ENCODE measurements at places on chromosomes 6 and 20.

DNA sequence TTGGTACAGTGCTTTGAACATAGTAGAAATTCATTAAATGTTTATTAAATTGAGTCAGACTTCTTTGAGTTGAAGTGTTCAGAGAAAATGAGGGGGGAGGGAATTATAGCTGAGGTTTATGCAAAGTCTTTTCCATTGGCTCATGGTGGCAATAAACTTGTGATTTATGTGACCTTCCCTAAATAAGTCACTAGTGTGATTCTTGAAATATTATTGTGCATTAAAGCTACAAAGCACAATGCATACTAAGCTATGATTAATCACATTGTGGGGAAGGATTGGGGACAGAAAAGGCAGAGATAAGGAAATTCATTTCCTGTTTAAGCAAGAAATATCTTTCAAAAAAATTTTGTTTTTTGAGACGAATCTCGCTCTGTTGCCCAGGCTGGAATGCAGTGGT lies 877.5 kb downstream of the TFAP2A start:
- no peak for DNase-seq

GRCh38 chr6:113856625-113857555 lies at the start of gene MARCKS:
MARCKS (plus strand) TSS chr6:113857345; CDS start chr6:113857746, 401 bp downstream.
- peak; percentile 51 for DNase-seq

GRCh38 chr6:124479991-124480430 lies 482.2 kb upstream of the RNF217 start:
- no peak for DNase-seq

DNA sequence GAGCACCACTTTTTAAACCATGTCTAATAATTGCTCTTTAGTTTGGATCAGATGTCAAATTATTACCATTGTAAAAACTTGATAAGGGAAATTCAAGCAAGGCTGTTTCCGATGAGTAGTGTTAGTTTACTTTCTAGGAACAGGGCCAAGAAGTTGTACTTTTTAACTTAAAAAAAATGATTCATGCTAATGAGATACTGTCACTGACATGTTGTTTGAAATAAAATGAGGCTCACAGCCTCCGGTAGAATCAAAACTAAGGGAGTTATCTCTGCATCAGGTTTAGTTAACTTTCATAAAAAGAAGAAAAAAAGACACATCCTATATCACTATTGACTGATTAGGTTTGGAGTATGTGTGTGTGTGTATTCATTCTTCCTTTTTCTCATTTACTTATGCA lies 55.2 kb upstream of the SUPT3H start:
- no peak for DNase-seq

DNA sequence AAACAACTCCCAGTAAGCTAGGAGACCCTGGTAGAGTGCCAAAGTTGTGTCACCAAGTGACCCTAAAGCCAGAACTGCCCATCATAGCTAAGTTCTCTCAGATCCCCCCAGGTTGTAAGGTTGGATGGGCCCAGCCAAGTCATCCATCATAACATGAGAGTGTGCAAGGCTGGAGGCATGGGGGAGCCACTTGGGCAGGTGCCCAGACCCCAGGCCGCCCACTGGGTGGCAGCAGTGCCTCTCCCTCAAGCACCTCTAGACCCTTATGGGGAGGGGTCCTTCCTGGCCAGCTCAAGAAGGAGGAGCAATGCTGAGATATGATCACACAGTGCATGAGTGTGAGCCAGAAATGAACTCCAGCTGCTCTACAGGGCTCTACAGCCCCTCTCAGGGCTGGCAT lies 154.5 kb downstream of the MYLK4 start:
- no peak for DNase-seq

DNA sequence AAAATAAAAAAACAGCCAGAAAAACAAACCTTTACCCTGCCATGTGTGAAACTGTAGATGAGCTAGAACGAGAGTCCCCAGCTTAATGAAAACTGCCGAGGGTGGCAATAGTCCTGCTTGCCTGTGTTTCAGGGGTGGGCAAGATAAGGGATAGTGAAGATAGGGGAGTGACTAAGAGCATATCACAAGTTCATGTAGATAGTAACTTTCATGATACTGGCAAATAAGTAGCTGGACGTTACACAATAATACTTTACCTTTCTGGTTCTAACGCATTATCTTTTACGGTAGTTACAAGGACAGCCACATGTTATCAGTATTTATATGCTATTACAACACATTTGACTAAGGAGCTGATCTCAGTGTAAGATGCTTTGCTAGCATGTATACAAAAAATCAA lies 9.3 kb upstream of the FBXO9 start:
- no peak for DNase-seq

DNA sequence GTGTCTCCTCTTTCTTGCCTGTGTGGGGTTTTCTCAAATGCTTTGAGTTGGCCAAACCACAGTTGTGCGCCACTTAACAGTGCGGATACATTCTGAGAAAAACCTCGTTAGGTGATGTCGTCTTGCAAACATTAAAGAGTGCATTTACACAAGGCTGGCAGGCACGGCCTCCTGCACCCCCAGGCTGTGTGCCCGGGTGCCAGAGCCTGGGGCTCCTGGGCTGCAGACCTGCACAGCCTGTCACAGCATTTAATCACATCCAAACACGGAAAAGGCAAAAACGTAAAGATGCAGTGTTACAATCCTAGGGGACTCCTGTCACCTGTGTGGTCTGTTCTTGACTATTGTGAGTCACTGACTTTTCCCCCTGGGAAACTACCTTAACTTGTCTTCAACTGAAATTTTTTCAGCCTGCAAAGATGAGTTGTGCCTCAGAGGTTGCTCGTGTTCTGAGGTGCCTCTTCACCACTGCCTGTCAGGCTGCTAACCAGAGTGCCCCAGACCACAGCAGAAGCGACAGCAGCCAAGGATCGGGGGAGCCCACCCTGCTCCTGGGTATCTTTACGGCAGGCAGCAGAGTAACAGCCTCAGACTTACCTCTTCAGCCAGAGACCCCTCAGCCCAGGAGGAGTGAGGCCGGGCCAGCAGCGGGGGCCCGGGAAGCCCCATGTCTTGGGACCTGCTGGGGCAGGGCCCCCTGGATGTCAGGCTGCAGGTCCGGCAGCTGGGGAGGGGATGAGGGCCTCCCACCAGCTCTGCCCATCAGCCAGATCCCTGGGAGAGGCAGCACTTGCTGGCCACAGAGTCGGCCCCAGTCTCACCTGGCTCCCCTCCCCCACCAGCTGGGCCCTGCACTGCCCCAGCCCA lies 683 bp upstream of the C20orf204 start:
- DNase-seq: no peak

GRCh38 chr6:143087856-143088255 lies 27.2 kb downstream of the AIG1 start:
- no peak for DNase-seq

DNA sequence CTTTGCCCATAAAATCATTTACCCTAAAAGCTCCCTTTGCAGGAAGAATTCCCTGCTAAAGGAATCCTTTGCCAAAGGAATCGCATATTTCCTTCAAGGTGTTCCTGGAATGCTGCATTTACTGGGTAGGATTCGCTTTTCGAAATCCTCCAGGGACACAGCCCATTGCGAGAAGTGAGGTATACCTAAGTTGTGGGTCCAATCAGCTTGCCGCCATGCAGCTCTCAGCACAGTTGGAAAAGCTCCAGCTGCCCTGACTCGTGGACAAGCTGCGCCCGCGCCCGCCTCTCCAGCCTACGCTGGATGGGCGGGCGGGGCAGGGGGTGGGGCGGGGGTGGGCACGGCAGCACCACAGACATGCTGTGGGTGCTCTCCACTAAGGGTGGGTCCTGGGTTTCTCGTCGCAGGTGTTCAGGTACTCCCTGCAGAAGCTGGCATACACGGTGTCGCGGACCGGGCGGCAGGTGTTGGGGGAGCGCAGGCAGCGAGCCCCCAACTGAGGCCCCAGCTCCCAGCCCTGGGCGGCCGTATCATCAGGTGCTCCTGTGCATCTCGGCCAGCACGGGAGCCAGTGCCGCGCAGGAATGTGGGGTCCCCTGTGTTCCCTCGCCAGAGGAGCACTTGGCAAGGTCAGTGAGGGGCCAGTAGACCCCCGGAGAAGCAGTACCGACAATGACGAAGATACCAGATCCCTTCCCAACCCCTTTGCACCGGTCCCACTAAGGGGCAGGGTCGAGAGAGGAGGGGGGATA lies 1.4 kb downstream of the NNAT start:
- DNase-seq: no peak

- no peak for DNase-seq
These were observed 278.3 kb downstream of the HIVEP2 start for GRCh38 chr6:142666599-142667185.
